ENCODE measurements at places on chromosomes 3 and 15.

GRCh38 chr15:51776952-51777569, 25.7 kb downstream of the TMOD2 start:
- DNase-seq, result peak; percentile 58

DNA sequence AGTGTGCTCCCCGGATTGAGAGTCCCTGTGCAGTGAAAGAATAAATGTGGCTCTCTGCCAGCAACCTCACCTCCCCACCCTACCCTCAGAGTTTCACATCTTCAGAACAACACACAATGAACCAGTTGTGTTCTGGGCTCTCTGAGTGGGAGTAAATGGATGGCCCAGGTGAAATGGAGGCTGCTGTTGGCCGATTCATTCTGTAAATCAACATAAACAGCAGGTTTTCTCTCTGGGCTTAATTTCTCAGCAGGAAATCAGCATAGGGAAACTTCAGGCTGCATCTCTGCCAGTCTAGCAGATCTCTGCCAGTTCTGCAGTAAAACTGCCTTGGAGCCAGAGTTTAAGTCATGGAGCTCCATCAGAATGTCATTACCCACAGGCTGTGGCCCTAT, 54.6 kb upstream of the FURIN start:
- DNase-seq, result no peak

GRCh38 chr15:59696332-59696731, 7.2 kb upstream of the BNIP2 start:
- no peak for DNase-seq

DNA sequence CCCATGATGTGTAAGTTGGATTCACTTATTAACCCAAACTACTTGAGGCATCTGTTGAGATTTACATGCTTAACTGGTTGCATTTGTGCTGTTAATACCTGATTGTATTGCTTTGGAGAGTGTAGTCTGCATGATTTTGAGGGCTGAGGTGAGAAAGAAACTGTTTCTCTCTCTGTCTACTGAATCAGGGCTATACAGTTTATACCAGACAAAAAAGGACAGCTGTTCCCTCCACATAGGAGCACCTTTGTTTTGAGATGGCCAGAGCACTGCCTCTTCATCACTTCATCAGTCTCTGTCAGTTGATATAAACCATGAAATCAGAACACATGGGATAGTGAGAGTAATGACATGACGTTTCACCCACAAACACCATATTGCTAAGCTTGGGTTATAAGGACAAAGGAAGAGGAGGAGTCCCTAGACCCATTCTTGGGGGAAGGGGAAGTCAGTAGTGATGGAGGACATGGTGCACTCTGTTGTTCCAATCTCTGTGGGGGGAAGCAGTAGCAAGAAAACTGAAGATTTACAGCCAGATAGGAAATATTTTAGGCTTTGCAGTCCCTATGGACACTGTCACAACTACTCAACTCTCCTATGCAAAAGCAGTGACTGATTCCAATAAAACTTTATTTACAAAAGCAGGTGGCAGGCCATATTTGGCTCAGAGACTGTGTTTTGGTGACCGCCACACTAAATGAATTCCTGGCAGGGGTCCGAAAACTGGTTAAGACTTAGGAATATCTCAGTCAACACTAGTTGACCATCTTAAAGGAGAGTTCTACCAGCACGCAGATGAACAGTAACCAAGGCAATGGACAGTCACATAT, 123.9 kb upstream of the NR2E3 start:
- no peak for DNase-seq

DNA sequence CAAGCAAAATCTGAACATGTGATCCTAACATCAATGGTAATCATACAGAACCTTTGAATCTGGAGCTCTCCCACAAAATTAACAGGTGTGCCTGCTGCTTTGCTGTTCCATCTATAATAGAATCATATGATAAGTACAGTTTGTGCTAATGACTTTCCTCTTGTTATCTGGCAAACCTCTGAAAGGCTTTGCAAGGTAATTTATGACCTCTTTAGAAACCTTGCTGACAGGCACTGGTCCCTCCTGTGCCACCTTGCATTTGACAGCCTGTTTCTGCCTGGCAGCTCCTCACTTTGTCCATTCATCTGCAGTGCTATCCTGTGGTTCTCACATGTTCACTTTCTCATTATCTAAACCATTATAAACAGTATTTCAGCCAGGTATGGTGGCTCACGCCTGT, 10.2 kb upstream of the HTR3C start:
- peak; percentile 63 for DNase-seq

GRCh38 chr3:48662753-48663488, at the start of gene CELSR3:
Gene CELSR3 (minus strand): TSS chr3:48662886. CDS start chr3:48662634, 252 bp downstream.
- peak; percentile 78 for DNase-seq
